Adipose tissue (tissue), 3 donors: ENCODE measurements at places on chromosomes 2 and 18. TPM values are rescaled to one million over a fixed set of nuclear protein-coding genes. Genes with fewer than 3 reads are reported as not detected.

Gene GNAL
- polyA plus RNA-seq: 2.4 TPM

Gene CNRIP1
- polyA plus RNA-seq: 26.6 TPM

Gene ETAA1
- polyA plus RNA-seq: 3.5 TPM

Gene TMEM163
- polyA plus RNA-seq: 36.4 TPM

Gene NEURL3
- 0.12 TPM for polyA plus RNA-seq

Gene CCDC178
- 6.1 TPM for polyA plus RNA-seq

Gene KCNG2
- polyA plus RNA-seq: 0.42 TPM

Gene CXCR4
- 7.3 TPM for polyA plus RNA-seq

Gene PASK
- polyA plus RNA-seq: 3.7 TPM

Gene ONECUT2
- 0.01 TPM for polyA plus RNA-seq

Gene NEU4
- 0.05 TPM for polyA plus RNA-seq

Gene PTPN4
- polyA plus RNA-seq: 7.5 TPM

Gene FAM228A
- 4.0 TPM for polyA plus RNA-seq

Gene INSIG2
- polyA plus RNA-seq: 7.6 TPM

Gene EFR3B
- 0.18 TPM for polyA plus RNA-seq

Gene RMC1
- polyA plus RNA-seq: 23.9 TPM

Gene CLEC4F
- polyA plus RNA-seq: not detected

Gene PRKRA
- 46.2 TPM for polyA plus RNA-seq

Gene PHLPP1
- 2.2 TPM for polyA plus RNA-seq

Gene SANBR
- polyA plus RNA-seq: 1.9 TPM

Gene MRO
- 0.85 TPM for polyA plus RNA-seq

Gene TUBA4B
- polyA plus RNA-seq: not detected

Gene UGT1A8
- not detected for polyA plus RNA-seq
